ENCODE measurements at places on chromosomes 11 and 22.

DNA sequence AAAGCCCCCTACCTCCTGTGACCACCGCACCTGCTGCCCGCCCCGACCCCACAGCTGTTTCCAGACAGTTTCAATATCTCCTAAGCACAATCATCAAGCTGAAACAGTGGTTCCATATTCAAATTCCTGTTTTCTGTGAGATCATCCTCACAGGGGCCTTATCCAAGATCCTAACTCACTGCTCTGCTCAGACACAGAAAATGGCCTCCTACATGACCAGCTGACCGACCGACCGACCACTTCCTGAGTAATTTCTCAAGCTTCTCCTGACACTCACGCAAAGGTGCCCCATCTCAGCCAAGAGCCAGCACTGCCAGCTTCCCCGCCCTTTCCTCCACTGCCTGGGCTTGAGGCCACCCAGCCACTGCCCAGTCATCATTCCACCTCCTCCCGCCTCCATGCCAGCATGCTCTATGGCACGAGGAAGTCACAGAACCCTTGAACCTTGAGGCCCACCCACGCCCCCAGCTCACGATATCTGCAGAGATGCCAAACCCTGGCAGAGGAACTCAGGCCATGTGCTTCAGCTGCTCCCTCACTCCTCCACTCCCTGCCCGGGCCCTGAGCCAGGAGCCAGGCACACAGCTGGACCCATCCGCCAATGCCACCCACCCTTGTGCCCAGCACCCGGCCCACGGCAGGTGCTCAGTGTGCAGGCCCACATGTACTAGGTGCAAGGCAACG, 14.0 kb downstream of the KIAA0930 start:
- DNase-seq = peak; percentile 13

DNA sequence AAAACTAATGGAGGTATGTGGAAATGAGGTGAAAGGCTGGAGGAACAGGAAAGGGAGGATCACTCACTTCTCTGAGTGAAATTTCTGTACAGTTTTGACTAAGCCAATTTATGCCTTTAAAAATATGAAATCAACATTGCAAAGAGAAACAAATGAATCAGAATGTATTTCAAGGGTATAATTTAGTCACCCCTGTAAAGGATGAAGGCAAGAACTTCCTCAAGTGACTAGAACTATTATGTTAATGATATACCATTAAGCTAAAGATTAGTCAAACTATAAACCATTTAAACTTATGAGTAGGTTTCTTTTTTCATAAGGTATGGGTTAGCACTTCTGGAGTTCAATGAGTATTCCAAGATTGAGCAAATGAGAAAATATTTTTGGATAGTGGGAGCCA, 184.5 kb upstream of the CHORDC1 start:
- DNase-seq = no peak

GRCh38 chr11:119371067-119371601, 10.4 kb downstream of the USP2 start:
- DNase-seq = no peak

DNA sequence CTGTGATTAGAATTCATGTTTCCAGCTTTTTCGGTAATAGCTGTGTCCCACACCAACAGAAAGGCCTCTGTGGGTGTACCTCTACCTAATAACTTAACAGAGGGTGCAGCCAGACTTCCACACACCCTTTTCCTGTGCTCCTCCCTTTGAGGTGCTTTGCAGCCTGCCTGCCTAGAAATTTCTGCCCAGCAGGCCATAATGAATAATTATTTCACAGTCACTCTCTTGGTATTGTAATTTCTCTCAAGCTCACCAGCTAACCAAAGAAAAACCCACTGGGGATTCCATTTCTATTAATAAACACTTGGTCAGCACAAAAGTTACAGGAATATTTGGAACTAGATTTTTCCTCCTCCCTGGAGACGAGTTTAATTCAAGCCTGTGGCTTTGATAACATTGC, 13.3 kb downstream of the WT1 start:
- DNase-seq = no peak

GRCh38 chr11:88886796-88887195, 179.0 kb downstream of the GRM5 start:
- DNase-seq = peak; percentile 68

DNA sequence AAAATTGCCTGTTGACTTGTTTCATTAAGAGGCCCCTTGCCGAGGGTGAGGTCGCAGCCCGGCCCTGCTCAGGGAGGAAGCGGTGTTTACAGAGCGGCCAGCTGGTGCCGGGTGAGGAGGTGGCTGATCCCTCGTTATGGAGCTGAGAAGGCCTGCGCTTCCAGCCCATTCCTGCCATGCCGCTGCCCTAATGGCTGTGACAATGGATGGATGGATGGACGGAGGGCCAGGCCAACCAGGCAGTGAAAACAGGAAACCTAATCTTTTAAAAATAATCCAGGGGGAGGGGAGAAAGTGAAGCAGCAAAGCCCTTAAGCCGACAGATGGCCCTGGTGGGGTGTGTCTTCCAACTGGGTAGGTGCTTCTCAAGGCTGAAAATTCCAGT, 38.5 kb downstream of the BCR start:
- DNase-seq = no peak
